ENCODE measurements at places on chromosomes 12 and 14.
A peak's percentile ranks its signal among the peaks of the same experiment; 100 is the strongest.

GRCh38 chr12:68959891-68960464, 27.0 kb upstream of the CPM start:
- no peak for DNase-seq

DNA sequence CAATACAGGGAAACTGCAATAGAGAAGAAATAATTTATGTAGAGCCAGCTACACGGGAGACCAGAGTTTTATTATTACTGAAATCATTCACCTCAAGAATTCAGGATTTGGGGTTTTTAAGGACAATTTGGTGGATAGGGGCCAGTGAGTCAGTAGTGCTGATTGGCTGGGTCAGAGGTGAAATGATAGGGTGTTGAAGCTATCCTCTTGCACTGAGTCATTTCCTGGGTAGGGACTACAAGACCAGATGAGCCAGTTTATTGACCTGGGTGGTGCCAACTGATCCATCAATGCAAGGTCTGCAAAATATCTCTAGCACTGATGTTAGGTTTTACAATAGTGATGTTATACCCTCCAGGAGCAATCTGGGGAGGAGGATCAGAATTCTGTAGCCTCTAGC, 486.3 kb downstream of the LRIG3 start:
- no peak for DNase-seq

- DNase-seq, result no peak
Observed at GRCh38 chr14:54450535-54450934, 9.4 kb upstream of the CNIH1 start.

GRCh38 chr14:102711946-102712345, 65.3 kb upstream of the TRAF3 start:
- DNase-seq, result peak; percentile 32

- DNase-seq, result no peak
Observed at GRCh38 chr14:53354336-53354735, 201.2 kb upstream of the DDHD1 start.

DNA sequence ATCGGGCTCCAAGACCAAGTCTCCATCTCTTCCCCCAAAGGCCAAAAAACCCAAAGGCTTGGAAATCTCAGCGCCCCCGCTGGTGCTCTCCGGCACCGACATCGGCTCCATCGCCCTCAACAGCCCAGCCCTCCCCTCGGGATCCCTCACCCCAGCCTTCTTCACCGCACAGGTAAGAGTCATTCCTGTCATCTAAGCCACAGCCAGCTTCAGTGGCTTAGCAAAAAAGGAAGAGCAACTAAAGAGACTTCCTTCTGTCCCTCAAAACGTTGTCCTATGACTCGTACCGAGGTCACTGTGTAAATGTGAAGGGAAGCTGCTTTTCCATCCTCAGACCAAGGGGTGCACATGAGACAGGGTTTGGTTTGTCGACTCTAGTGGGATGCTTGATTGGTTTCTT, 53.4 kb downstream of the ELK3 start:
- no peak for DNase-seq

DNA sequence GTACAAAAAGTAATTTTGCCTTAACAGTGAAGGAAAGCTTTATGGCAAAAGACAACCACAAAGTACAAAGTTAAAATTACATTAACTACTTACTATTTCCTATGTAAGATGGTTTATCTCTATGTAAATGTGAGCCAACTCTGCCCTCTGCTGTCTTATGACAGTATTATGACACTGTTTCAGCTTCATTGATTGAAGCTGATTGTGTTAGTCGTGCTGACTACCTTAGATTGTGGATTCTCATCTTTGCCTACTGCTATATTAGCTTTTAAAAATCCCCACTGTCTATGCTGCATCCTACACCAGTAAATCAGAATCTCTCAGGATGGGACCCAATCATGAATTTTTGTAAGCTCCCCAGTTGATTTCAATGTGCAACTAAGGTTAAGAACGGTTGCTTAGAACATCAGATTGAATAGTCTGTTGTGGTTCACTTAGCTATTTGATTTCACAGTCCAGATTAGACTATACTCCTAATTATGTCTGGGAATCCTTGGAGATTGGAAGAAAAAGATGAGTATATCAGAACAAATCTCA, 12.2 kb upstream of the SPTB start:
- DNase-seq, result no peak

DNA sequence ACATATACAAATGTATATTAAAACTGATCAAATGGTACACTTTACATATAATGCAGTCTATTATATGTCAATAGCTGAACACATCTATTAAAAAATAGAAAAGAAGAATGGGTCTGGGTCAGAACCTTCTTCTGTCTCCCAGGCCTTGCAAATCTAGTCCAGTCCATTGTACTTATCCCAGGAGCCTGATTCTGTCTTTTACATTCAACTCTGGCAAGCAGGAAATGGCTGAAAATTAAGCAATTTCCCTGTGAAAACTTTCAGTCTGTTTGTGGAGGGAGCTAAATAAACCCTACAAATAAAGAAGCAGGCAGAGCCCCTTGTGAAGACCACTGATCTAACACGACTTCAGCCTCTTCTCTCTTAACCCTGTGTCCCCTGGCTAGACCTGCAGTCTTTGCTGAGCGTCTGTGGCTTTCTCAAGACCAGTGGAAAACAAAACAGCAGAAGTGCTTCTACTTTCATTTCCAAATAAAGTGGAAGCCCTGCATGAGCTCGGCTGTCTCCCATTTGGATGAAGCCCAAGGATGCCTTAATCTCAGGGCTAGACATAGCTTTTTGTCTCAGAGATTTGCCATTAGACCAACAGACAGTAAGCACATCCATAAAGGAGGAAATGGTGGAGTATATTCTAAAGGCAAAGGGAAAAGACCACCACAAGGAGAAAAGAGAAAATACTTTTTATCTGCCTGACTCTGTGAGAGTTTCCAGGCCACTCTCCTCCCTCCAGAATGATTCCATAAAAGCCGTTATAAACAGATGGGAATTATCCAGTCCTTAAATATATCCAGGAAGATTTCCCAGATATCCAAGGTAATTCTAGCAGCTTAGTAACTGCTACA, 48.2 kb downstream of the CRACR2A start:
- DNase-seq, result no peak

GRCh38 chr14:104680806-104681688, 8.4 kb upstream of the INF2 start:
- no peak for DNase-seq

DNA sequence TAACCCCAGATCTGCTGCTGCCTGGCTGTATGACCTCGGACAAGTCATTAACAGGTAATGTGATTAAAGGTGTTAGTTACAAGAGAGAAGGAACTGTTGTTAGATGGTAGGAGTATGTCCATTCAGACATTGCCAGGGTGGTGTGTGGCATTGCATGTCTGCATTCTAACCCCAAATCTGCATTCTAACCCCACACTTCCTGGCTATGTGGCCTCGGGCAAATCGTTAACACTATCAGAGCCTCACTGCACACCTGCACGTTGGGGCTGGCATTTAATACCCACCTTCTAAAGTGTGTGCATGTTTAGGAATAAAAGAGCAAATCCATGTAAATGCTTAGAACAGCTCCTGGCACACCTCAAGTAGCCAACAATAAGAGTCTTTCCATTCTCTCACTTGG, 46.4 kb downstream of the CHST11 start:
- no peak for DNase-seq

DNA sequence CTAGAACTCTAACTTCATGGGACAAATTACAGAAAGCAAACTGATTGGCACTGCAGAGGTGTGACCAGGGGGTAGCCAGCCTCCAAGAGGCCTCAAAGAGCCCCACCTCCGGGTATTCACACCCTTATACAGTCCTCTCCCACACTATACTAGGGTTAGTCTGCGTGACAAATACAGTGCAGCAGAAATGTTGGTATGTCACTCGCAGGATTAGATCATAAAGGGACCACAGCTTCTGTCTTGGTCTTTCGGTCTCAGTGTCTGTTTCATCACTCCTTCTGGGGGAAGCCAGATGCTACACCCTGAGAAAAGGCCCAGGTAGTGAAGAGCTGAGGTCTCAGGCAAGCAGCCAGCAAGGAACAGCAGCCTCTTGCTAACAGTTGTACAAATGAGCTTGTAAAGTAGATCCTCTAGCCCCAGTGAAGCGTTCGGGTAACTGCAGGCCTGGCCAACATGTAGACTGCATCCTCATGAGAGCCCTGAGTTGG, 68.9 kb upstream of the SAV1 start:
- DNase-seq, result no peak

All from H1 (cell line).